AML-193 (cell line): ENCODE measurements at places on chromosomes 13 and 19.

- no peak for DNase-seq
These were observed 87.1 kb downstream of the ATP11A start for GRCh38 chr13:112776971-112777370.

GRCh38 chr13:28357911-28358433, 137.0 kb downstream of the FLT1 start:
- DNase-seq = peak; percentile 13

DNA sequence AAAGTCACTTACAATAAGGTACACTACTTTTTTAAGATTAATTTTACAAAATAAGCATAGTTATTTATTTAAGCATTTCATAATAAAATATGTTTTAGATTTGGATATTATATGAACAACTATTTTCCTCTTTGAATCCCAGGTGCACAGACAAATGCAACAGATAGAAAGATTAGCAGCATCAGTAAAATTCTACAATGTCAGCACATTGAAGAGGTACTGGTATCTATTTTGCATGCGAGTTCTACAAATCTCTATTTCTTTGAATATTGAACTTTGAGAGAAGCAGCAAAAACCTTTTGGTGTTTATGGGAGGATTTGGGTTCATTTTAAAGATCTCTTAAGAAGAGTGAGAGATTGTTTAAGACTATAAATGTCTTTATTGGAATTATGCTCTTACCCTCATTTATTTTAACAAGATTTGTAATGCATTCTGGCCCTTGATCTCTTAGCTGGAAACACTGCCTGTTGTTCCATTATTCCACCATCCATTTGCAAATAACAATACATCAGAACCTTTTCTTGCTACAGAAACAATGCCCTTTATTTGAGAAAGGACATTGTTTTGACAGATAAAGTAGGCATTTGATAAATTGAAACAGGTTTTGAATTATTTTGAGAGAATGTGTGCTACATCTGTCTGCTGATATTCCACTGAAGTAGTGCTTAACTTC, 558.8 kb upstream of the KLHL1 start:
- DNase-seq = no peak

GRCh38 chr19:47587295-47587694, 14.3 kb upstream of the ZNF541 start:
- no peak for DNase-seq

DNA sequence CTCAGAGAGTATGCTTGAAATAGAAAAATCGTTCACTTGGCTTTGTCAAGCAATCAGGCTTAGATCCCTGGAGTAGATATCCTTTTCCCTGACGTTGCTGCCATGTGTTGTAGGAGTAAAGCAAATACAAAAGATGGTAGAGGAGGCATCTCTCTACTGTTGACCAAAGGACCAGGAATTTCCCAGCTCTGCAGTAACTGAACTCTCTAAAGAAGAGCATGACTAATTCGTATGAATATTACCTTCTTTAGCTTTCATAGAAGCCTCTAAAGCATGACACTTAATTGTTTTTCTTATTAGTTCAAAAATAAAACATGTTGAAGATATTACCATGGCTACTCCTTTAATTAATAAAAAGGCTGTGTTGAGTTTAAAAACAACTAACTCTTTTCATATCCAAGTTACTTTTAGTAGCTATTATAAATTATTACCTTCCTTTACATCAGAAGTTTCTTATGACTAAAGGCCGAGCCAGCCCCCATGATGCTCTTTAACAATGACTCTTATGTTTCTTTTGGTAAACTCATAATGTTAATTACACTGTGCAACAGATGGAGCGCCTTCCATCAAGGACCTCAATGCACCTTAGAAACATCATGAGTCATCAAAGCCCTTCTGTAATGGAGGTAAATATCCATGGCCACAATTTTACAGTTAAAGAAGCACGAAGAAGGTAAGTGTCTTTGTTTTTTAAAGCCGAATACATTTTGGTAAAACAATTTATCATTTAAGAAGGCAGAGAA, 352.4 kb downstream of the KLF5 start:
- no peak for DNase-seq

- DNase-seq = no peak
These were observed 2.3 kb downstream of the SIGLEC9 start for GRCh38 chr19:51127032-51127431.

- DNase-seq = peak; percentile 93
These were observed 2.0 kb downstream of the SPART start for GRCh38 chr13:36344173-36344572.

GRCh38 chr13:24280720-24281119, 28.7 kb upstream of the C1QTNF9 start:
- DNase-seq = no peak

- no peak for DNase-seq
These were observed 127.6 kb downstream of the KDM4B start for GRCh38 chr19:5096536-5096935.

DNA sequence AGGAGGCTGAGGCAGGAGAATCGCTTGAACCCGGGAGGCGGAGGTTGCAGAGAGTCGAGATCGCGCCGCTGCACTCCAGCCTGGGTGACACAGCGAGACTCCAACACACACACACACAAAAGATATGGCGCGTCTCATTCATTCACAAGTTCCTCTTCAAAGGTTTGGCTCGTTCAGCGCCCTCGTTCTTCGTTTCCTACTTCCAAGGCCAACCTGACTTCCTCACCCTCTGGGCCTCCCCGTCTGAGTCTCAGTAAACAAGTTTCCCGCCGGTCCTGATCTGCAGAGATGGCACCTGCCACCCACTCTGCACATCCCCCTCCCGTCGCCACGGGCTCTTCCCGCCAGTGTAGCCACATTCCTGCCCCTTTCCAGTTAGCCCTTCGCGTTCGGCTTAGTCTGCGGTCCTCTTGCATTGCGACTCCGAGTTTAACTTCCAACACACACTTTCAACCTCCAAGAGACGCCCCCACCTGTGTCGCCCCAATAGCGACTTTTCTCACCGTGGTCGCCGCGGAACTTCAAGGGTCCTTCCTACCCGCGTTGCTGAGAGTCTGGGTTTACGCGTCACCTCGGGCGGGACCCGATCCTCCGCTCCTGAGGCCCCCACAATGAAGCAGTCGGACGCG, 1.3 kb upstream of the BSG start:
- peak; percentile 43 for DNase-seq

DNA sequence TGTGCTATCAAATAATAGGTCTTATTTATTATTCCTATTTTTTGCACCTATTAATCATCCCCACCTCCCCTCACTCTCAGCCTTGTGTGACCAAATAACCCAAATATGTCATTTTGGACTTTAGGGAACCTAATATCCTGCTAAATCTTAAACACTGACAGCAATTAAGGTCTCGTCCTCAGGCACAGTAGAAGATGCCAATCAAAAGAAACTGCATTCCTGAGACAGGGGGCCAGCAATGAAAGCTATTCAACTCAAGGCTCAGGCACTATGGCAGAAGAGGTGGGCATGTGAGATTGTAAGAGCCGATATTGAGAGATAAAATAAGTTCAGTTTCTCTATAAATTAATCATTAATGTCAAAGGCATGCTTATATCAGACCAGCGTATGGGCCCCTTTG, 1437.7 kb upstream of the PCDH9 start:
- no peak for DNase-seq

GRCh38 chr13:48562296-48563066, 29.6 kb upstream of the RCBTB2 start:
- peak; percentile 47 for DNase-seq

DNA sequence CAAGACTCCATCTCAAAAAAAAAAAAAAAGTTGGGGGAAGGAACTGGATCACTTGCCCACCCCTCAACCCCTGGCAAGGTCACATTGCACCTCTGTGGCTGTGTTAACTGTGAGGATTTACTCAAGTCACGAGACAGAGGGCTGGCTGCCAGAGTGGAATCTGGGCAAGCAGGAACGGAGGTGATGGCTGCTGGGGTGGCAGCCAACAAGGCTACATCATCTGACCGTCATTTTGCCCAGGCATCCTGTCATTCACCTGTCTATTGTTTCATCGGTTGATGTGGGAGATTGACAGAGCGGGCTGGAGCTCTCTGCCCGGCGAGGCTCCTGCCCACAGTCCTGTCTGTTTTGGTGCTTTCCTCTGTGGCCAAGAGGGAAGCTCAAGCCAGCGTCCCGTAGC, 75.7 kb downstream of the DPF1 start:
- DNase-seq = no peak

DNA sequence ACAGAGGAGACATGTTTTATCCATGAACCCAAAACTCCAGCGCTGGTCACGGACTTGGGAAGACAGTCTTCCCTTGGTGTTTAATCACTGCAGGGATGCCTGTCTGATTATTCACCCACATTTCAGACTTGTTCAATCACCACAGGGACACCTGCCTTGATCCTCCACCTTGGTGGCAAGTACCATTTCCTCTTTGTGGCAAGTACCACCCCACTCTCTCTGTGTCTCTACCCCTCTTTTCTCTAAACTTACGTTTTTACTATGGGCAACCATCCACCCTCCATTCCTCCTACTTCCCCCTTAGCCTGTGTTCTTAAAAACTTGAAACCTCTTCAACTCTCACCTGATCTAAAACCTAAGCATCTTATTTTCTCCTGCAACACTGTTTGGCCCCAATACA, 16.8 kb downstream of the ZNF83 start:
- no peak for DNase-seq

- DNase-seq = no peak
These were observed 76.6 kb downstream of the FGF9 start for GRCh38 chr13:21747456-21747855.

- no peak for DNase-seq
These were observed 14.2 kb downstream of the FCAR start for GRCh38 chr19:54888239-54888638.

- no peak for DNase-seq
These were observed 9.2 kb upstream of the GSX1 start for GRCh38 chr13:27783111-27783510.

- DNase-seq = no peak
These were observed 5.0 kb upstream of the GRIN3B start for GRCh38 chr19:995051-995827.

- DNase-seq = no peak
These were observed 21.7 kb upstream of the MAB21L1 start for GRCh38 chr13:35498231-35498630.

DNA sequence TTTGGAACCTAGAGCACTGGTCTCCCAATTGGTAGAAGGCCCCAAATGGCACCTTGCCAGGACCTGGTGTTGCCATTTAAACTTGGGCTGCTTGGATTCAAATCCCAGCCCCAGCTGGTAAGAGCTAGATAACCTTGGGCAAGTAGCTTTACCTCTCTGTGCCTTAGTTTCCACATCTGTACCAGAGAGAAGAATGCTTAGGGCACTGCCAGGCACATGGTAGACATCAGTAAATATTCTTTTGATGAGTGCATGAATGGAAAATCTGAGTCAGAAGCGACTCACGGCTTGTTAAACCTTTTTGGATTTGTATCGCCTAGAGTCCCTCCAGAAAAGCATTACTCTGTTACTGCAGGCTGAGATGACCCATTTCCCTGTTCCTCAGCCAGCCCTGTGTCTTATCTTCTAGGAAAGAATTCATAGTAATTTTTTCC, 90.9 kb downstream of the SIPA1L3 start:
- DNase-seq = no peak

- no peak for DNase-seq
These were observed 5.7 kb downstream of the ZNF888 start for GRCh38 chr19:52917531-52917930.

GRCh38 chr19:43997631-43998290, 5.0 kb upstream of the ZNF230 start:
- DNase-seq = no peak

GRCh38 chr13:90950160-90950559, 397.3 kb upstream of the MIR17HG start:
- DNase-seq = no peak

- DNase-seq = peak; percentile 23
These were observed 38.0 kb upstream of the C13orf42 start for GRCh38 chr13:51148952-51149573.

DNA sequence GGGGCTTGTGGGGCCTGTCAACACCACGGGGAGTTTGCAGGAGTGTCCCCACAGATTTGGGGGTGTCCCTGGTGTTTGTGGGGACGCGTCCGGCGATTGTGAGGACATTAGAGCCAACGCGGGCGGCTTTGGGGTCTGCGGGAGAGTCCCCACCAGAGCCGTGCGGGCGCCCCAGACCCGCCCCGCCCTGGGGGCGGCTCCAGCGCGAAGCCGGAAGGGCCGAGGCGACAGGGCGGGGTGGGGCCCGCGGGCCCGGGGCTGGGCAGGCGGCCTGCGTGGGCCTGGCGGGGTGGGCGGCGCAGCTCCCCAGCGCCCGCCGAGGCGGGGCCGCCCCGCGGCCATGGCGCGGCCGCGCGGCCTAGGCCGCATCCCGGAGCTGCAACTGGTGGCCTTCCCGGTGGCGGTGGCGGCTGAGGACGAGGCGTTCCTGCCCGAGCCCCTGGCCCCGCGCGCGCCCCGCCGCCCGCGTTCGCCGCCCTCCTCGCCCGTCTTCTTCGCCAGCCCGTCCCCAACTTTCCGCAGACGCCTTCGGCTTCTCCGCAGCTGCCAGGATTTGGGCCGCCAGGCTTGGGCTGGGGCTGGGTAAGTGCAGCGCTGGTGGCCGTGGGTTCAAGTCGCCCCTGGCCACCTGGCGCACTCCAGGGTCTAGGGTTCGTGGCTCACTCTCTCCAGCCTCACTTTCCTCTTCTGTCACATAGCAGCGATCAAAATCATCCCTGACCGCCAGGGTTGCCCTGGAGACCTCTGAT, 10.3 kb downstream of the PDE4A start:
- DNase-seq = no peak

GRCh38 chr13:30143666-30144400, 163.5 kb downstream of the KATNAL1 start:
- DNase-seq = no peak

DNA sequence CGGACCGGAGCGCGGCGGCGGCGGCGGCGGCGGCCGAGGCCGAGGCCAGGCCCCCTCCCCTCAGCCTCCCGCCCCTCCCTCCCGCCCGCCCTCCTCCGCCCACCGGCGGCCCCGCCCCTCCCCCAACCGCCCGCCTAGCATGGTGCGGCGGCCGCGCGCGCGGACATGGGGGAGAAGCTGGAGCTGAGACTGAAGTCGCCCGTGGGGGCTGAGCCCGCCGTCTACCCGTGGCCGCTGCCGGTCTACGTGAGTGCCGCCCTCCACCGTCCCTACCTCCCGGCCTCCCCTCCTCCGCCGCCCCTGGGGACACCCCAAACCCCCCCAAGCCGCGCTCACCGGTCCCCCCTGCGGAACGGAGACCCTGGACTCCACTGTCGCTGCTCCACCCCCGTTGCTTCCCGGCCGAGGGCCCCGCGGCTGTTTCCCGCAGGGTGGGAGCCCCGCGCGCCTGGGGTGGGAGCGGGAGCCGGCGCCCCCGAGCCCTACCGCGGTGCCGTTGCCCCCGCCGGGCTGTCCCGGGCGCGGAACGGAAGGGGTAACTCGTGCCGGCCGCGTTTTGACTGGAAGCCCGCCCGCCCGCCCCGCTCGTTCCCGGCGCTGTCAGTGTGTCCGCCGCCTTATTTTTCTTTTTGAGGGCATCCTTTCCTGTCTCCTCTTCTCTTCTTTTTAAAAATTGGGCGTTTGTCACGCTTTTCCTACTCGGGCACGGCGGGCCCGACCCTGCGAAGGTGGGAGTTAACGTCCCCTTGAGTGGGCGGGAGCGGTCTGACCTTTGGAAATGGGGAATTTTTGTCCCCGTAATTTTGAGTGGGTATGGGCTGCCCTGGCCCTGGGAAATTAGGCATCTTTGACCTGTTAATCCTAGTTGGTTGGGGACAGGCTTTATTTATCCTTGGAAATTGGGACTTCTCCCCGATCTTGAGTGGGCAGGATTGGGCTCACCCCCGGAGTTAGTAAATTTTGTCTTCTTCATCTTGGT, 576 bp downstream of the DOT1L start:
- no peak for DNase-seq
